ENCODE measurements at places on chromosomes 5 and 9.
A peak's percentile ranks its signal among the peaks of the same experiment; 100 is the strongest.

- DNase-seq, result no peak
Observed at GRCh38 chr9:101455656-101456240, 20.2 kb upstream of the ALDOB start.

DNA sequence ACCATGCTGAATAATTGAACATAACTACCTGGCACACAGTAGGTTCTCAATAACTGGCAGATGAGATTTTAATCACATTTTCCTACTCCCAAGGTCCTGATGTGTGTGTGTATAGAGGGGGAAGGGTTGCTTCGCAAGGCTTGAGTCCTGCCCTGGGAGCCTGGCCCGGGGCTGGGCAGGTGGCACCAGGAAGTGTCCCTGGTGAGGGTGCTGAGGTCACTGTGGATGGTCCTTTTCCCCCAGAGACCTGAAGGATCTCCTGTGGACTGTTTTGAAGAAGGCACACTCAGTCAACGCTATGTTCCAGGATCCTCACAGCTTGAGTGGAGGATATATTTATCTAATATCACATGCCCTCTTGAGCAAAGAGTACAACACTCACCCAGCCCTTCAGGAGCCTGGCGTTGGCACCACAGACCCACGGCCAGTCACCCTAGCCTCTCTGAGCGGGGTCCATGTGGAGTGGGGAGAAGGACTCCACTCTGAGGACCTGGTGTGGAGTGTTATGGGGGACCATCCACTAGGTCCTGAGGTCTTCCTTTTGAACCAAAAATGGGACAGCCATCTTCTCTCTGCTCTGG, 177.8 kb downstream of the GABBR2 start:
- no peak for DNase-seq

- DNase-seq, result no peak
Observed at GRCh38 chr9:123406691-123407216, 50.8 kb downstream of the CRB2 start.

- DNase-seq, result no peak
Observed at GRCh38 chr5:78574731-78575161, 73.8 kb downstream of the LHFPL2 start.

GRCh38 chr5:147804334-147804733, 21.8 kb upstream of the JAKMIP2 start:
- no peak for DNase-seq

DNA sequence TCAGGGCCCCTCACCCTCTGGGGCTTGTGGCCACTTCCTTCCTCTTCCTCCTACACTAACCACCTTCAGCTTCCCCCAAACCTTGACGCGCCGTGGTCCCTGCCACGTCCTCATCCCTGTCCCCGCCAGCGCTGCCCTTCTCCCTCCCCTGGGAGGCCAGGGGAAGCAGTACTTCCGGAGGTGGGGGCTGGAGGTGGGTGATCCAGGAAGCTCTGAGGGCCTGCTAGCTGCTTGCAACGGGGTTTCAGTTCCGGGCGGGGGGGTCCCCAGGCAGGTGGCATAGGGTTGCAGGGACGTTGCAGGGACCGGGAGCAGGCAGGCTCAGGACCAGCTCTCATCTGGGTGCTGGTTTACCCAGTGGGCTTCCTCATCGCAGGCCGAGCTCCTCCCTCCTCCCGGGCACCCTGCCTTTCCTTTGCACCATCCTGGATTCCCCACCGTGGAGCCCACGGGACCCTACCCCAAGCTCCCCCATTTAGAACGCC, 70.0 kb downstream of the RXRA start:
- peak; percentile 66 for DNase-seq

DNA sequence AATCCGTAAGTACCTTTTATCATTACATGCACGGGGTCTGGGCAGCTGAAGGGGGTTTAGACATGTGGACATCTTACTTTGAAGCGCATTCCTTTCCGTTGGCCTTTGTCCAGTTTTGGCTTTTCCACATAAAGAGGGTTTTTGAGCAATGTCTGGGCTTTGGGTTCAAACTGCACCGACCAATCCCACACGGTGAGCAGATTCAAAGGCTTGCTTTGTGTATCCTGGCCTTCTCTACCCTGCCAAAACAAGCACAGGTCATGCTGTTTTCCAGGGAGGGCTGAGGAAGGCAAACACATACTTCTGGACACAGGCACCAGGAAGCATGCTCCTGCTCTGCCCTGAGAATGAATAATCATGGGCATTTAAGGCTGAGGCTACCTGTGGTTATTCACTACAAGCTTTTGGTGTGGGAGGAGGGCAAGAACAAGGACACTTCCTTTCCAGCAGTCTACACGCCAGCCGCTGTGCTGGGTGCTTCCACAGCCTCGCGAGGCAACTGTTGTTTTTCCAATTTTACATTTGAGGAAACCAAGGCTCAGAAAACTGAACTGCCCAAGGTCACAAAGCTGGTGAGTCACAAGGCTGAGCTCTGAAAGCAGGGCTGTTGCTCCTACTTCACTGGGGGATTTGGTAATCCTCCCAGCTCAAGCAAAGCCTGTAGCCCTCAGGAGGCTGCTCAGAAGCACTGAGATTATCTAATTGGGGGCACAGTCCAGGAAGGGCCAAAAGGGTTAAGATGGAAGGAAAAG, 59.8 kb upstream of the GOLPH3 start:
- DNase-seq, result no peak

DNA sequence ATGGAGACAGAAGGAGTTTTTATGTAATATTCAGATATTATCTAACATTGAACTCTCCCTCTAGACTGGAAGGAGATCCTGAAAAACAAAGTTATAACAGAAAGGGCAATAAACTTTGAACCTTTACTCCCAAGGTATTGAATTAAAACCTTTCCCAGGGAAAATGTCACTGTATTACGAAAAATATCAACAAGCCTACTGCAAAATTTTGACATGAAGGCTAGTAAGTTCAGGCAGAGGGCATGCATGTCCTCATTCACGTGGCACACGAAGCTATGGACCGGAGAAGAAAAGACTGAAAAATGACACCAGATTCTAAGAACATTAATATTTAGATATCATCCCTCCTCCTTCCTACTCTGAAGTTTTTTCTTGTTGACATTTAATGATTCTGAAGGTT, 638.8 kb downstream of the LRRC70 start:
- DNase-seq, result no peak

DNA sequence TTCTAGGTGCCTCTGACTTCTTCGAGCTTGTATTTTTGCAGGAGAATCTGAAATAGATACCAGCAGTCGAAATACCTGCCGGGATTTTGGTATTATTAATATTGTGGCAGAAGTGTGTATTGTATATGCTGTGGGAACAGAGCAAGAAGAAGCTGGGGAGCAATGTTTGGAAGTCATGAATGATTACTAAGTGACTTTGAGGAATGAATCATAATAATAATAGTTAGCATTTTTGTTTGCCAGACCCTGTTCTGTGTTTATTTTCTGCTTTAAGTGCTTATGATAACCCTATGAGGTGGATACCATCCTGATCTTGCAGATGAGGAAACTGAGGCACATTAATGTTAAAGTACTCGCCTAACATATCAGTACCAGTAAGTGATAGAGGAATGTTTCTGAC, 32.4 kb downstream of the RAB24 start:
- no peak for DNase-seq

GRCh38 chr5:175674731-175675346, 17.0 kb downstream of the HRH2 start:
- no peak for DNase-seq

GRCh38 chr9:14895806-14896205, 14.4 kb downstream of the FREM1 start:
- no peak for DNase-seq

GRCh38 chr9:130666393-130667119, 2.2 kb downstream of the PRDM12 start:
- no peak for DNase-seq

DNA sequence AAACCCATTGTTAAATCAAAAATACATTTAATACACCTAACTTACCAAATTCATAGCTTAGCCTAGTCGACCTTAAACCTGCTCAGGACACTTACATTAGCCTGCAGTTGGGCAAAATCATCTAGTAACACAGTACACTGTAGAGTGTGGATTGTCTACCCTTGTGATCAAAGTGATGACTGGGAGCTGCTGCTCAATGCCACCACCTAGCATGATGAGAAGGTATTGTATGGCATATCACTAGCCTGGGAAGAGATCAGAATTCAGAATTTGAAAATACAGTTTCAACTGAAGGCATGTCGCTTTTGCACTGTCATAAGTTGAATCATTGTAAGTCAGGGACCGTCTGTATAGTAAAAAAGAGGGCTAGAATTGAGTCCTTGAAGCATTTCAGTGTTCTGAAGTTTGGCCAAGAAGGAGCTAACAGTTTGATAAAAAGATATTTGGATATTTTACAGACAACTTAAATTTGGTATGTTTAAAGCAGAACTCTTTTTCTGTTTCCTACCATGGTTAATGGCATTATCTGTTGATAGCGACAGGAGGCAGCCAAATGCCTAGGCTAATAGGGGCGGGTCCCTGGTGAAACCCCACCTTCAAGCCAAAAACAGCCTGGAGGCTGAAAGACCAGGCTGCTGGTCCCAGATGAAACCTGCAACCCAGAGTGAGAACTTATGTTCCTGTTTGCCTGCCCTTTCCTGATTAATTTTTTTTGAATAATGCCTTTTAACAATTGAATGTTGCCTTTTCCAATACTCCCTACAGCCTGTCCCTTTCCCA, 23.0 kb downstream of the SMIM15 start:
- DNase-seq, result no peak

DNA sequence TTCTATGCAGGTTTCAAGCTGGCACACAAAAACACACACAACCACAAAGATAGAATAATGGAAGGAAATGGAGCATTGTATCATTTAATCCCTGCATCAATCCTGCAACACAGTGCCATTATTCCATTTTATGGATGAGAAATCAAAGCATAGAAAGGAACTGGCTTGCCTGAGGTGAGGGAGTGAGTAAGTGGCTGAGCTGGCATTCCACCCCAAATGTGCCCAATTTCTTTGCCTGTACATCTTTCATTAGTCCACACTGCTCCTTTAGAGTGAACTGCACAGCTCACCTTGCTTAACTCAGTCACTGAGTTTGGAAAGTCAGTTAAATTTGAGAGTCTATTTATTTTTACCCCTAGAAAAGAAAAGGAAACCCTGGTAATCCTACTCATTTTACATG, 28.9 kb downstream of the ZNF366 start:
- DNase-seq, result no peak

DNA sequence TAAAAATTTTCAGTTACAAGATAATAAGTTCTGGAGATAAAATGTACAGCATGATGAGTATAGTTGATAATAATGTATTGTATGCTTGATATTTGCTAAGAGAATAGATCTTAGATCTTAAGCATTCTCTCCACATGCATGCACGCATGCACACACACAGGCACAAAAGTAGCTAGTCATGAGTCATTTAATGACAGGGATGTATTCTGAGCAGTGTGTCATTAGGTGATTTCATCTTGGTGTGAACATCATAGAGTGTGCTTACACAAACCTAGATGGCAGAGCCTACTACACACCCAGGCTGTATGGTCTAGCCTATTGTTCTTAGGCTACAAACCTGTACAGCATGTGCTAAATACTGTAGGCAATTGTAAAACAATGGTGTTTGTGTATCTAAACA, 124.2 kb downstream of the PTTG1 start:
- DNase-seq, result no peak
